ENCODE measurements at places on chromosomes 6 and 20. TPM values are rescaled to one million over a fixed set of nuclear protein-coding genes. Genes with fewer than 3 reads are reported as not detected.

GRCh38 chr6:141313986-141314385 is 818.7 kb upstream of the GJE1 start:
- no peak for DNase-seq

Gene TGM2
- 177 TPM for total RNA-seq

Gene GLP1R
- total RNA-seq: not detected

- no peak for DNase-seq
Observed at GRCh38 chr6:122654012-122654411, 43.8 kb downstream of the PKIB start.

GRCh38 chr6:816510-817084 is 123.7 kb upstream of the EXOC2 start:
- DNase-seq: no peak

Measured in right lobe of liver (tissue), 6 donors.